Activated T-helper 2 cell treated with anti-CD3 and anti-CD28 coated beads, Interferon-gamma antibody, Interleukin-2, Interleukin-4, amounts not matched to agents 10 μg/mL and 5 μg/mL and 100 μg/mL, durations not matched to agents 14 hours and 24 hours and 36 hours (primary cell): ENCODE measurements at places on chromosomes 1 and 21. TPM values are rescaled to one million over a fixed set of nuclear protein-coding genes. Genes with fewer than 3 reads are reported as not detected.

ARHGAP30 gene
- 161 and 170 TPM in 2 replicates for total RNA-seq

ZSCAN20 gene
- total RNA-seq = 2.6 and 4.1 TPM in 2 replicates

SYCP1 gene
- not detected in 2 replicates for total RNA-seq

RGS1 gene
- total RNA-seq = 4.2 and 4.3 TPM in 2 replicates

SH2D2A gene
- total RNA-seq = 453 and 474 TPM in 2 replicates

DNA sequence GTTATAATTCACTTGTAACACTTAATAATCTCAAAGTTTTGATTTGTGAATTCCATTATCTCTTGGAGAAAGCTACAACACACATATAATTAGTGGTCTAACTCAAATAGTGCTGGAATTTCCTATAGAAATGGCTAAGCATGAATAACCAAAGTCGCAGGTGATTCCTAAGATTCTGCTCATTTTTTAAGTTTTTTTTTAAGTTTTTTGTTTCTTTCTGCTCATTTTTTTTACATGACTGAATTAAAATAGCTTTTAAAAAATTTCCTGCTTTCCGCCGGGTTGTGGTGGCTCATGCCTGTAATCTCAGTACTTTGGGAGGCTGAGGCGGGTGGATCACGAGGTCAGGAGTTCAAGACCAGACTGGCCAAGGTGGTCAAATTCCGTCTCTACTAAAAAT is 90.4 kb downstream of the APP start:
- no peak for DNase-seq

DNA sequence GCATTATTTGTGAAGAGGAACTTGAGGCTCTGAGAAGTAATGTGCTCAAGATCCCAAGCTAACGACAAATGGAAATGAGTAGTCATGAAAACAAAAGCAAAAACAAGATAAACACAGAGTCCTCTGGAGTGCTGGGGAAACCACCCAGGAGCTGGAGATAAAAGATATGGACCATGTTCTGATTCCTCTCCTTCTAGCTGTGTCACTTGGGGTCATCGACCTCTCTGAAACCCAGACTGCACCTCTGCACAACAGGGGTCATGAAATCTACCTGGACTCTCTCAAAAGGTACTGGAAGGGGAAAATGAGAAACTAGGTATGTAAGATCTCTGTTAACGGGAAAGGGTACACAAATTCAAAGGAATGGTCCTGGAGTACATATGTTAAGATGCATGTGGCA is 6.5 kb downstream of the PGLYRP4 start:
- DNase-seq = no peak

DNA sequence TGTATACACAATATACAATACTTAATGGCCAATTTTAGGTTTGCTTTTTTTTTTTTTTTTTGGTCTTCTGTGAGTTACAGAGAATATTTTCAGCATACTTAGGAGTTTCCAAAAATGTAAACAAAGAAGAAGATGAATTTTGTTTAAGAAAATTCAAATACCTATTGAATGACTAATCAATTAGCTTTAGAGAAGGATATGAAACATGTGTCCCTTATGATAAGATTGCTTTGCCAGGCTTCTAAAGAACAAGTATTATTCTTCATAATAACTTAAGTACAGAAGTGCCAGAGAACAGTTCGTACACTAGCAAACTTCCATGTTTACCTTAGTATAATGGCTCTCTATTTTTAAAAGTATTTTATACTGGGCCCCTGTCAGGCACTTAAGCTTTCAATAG is 1191.0 kb upstream of the NCAM2 start:
- no peak for DNase-seq

DNA sequence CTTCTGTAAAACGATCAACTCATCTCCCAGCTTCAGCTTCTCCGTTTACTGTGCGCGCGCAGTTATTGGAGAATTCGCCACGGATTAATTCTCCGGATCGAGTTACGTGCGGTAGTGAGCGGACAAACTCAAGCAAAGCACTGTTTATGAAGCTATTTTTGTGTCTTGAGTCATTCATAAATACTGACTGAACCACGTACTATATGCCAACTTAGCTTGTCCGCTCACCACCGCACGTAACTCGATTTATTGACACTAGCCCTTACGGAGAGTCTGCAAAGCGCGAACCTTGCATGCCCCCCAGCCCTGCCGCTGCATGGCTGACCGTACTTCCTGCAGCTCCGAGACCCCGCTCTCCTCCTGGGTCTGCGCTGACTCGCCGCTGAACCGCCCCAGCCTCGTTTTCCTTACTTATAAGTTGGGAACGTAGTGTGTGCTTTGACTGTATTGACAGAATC is 773 bp downstream of the CHD1L start:
- DNase-seq = no peak

DNA sequence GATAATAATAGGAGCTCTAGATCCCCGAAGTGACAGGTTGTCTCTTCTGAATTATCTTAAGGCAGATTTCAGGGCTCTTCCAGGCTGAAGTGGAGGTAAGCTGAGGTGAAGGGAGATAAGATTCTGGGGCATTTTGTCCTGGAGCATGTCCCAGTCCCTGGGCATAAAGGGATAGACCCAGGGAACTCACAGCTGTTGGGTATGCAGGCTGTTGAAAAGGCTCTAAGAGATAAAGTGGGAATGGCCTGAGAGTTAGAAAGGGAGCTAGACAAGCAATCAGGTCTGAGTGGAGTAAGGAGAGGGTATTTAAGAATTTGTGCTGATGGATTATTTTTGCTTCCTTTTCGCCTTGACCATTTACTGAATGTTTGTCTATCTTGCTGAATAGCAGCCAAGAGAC is 123.7 kb downstream of the NOS1AP start:
- no peak for DNase-seq

DNA sequence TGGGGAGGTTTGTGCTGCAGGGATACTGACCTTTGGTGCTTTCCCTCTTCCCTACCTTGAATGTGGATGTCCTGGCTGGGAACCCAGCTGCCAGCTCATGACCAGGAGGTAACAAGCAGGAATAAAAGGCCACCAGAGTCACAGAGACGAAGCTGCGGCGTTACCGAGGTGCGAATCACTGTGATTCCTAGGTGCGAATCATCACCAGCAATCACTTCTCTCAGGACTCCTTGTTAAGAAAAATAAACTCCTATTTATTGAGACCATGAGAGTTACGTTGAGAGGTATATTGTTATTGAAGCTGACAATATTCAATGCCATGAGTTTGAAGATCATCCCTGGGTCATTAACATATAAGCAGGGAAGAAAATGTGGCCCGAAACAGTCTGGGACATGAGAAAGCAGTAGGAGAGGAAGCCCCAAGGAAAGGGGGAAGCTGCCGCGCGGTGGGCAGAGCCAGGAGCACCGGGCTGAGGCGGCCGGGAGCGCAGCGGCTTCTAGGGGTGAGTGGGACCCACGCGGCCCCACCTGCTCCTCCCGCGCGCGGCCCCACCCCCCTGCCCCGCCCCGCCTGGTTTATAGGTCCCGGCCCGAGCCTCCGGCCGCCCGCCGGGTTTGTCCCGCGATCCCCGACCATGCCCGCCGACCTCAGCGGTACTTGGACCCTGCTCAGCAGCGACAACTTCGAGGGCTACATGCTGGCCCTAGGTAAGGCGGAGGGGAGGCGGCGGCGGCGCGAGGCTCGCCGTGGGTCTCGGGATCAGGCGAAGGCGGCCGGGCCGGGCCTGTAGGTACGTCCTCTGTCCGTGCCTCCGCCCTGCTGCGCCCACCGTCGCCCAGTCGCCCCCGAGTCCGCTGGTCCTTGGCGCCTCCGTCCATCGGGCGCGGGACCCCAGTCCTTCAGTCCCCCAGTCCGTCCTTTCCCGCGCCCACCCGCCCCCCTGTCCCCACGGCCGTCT is at the start of gene RBP7:
RBP7 (plus strand) TSS at position 605 of the 959 bp plus-strand sequence; CDS start at position 636, 31 bp downstream.
- no peak for DNase-seq

GRCh38 chr1:13469343-13469742 is 44.5 kb downstream of the LRRC38 start:
- DNase-seq = no peak

DNA sequence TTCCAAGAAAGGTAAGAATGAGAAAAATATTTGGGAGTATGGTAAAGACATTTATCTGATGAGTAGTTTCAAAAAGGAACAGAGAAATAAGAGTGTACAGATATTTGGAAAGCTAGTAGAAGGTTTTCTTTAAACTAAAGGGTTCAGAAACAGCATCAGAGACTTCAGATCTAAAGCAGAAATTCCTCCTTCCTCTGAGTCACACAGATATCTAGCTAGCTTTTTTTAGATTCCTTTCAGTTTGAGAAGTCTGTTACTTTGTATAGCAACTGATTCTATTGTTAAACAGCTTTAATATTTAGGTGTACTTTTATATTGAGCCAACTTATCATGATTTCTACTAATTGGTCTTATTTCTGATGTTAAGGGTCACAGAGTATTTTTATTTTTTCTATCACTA is 4.7 kb downstream of the AMY2B start:
- no peak for DNase-seq

GRCh38 chr1:45685308-45686014 is 872 bp downstream of the GPBP1L1 start:
- no peak for DNase-seq

- DNase-seq = no peak
These were observed 268.4 kb upstream of the USP24 start for GRCh38 chr1:55483523-55483922.

DNA sequence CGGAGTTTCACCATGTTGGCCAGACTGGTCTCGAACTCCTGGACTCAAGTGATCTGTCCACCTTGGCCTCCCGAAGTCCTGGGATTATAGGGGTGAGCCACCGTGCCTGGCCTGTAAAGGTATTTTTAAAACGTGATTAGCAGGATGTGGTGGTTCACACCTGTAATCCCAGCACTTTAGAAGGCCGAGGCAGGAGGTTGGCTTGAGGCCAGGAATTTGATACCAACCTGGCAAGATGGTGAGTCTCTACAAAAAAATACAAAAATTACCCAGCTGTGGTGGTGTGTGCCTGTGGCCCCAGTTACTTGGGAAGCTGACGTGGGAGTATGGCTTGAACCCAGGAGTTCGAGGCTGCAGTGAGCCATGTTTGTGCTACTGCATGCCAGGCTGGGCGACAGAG is 43.3 kb upstream of the SOD1 start:
- no peak for DNase-seq
